ENCODE measurements at places on chromosomes 12 and 14.

- no peak for DNase-seq
Observed at GRCh38 chr12:31999692-32000091, 40.5 kb downstream of the RESF1 start.

GRCh38 chr12:82461393-82461792 lies 103.1 kb downstream of the METTL25 start:
- DNase-seq, result no peak

DNA sequence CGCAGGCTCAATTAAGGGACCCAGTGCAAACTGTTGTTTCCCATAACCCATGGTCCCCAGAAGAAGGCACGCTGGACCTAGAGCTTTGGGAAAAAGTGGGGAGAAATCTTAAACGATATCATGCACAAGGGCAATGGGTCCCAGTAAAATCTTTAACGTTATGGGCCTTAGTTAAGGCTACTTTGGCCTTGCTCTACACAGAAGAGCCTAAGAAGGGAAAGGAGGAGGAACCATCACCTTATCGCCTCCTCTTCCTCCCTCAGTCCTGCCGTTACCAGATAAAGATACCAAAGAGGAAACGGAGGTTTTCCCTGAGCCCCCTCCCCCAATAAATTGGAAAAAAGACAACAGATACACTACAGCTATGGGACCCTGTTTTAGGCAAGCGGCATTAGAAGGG lies 116.9 kb downstream of the PPHLN1 start:
- DNase-seq, result no peak

GRCh38 chr12:101230547-101230946 lies 20.5 kb upstream of the SLC5A8 start:
- peak; percentile 79 for DNase-seq

DNA sequence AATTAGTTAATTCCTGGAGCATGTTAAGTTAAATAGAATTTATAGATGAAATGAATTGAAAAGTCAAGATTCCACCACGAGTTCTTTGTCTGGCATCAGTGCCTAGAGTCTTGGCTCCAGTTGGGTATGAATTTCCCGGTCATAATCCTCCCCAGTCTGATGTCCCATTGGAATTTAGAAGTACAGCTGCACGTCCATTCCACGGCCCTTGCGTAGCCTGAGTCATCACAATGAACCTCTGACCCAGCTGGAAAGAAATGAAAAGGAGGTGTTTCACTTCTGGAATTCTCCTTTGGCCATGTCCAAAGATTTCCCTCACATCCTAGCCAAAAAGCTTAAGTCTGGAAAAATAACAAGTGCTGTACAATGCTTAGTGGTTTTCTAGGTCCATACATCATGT lies 122.7 kb downstream of the KICS2 start:
- DNase-seq, result no peak

- peak; percentile 57 for DNase-seq
Observed at GRCh38 chr12:75289753-75290152, 40.4 kb downstream of the CAPS2 start.

GRCh38 chr12:25994901-25995625 lies 36.6 kb downstream of the RASSF8 start:
- no peak for DNase-seq

DNA sequence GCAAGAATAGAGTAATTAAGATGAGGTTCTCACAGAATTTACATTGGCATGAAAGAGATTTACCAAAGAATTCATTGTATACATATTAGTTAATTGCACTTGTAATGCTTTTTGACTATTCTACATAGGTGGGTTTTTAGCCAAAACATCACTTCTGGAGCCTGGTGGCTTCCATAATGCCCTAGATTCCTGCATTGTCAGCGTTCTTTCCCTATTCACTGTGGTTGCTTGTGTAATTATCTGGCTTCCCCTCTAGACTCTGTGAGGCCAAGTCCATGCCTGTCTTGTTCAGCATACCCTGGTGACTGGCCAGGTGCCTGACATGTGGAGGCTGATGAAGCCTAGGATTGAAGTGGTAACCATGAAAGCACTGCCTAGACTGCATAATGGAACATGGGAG lies 41.2 kb downstream of the TDP1 start:
- DNase-seq, result no peak

DNA sequence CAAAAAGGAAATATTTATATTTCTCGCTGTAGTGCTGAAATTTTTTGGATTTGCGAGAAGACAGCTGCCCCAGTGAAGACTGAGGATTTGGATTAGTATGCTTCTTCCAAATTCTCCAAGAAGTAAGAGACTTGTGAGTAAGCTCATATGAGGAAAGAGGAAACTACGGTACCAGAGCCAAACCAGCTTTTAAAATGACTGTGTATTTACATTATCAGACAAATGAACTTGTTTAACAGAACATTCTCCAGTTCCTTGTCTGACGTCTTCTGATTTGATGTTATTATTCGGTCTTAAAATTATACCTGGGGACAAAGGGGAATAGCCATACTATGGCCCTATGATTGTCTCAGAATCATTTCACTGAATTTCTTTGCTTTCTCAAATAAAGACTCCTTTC lies 8.0 kb downstream of the CLEC12B start:
- no peak for DNase-seq

DNA sequence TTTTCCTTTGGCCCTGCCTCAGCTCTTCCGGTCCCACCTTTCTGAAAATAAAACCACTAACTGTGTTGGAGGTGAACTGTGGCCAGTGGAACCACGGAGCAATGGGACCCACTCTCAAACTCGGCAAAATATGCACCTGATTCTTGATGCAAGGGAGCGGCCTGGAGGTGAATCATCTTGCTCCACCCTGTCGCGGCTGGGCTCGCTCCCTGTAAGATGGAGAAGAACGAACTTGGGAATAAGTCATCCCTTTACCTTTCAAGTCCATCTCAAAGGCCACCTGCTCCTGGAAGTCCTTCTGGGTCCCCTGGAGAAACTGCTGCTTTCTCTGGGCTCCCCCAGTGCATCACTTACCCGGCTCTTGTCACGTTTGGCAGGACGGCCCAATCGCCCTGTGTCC lies 309.9 kb downstream of the BCL11B start:
- no peak for DNase-seq

GRCh38 chr14:76984787-76985375 lies 43.6 kb downstream of the IRF2BPL start:
- no peak for DNase-seq

DNA sequence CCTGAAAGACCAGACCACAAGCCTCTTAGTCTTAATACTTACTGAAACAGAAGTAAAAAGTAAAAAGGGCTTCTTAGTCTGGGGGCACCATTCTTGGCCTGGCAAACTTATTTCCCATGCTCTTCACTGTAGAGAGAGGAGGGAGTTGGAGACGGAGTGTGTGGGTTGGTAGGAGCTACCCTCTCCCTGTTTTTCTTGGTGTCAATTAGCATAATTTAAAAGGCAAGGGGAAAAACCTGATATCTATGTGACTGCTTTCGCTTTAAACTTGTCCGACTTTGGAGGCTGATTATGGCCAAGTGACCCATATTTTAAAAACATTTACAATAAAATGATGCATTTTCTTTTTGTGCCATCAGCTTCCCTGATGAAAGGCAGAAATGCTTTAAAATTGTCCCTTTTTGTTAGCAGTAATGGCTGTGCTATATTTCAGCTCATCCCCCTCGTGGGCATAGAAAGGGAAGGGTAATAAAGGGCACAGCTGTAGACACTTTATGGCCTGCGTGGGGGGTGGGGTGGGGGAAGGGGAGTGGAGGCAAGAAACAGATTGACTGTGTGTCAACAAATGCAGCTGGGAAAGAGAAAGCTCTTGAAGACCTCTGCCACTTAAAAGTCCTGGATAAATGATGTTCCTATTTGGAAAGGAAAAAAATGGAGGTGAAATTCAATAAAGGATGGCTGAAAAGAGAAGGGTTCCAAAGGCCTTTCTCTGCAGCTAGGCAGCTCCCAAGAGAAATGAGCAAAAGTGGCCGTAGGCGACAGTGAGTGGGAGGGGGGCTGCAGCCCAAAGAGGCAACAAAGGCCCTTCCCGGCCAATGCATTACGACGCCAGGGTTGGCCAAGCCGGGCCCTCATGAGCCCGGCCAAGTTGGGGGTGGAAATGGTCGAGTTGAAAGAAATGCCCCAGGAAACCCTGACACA lies 57.5 kb upstream of the TMEM263 start:
- DNase-seq, result no peak

DNA sequence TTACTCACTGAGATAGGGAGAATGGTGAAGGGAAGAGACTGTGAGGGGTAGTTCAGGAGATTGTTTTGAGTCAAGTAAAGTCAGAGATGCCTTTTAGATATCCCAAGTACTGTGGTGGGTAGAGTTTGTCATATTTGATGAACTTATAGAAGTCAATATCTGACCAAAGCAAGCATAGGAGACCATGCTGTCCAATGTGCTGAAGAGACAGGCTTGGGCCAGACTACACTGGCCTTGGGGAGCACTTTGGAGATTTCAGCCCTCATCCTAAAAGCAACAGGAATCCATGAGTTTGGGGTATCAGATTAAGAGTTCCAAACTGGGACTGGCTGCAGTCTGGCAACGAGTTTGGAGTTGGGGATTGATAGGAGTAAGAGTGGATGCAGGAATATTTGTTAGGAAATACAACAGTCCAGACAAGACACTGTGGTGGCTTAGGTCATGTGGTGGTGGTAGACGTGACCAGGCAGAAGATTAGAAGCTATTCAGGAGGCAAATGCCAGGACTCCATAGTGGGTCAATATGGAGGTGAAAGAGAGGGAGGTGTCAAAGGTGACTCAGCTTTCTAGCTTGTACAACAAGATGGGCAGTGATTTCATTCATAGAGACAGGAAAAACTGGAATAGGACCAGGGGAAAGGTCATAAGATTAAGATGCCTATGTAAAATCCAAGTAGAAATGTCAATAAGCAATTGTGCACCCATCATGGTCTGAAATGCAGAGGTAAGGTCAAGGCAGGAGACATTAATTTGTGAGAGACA lies 81.9 kb downstream of the FAR2 start:
- DNase-seq, result no peak

- DNase-seq, result peak; percentile 16
Observed at GRCh38 chr14:70257526-70257925, 68.8 kb upstream of the SLC8A3 start.

DNA sequence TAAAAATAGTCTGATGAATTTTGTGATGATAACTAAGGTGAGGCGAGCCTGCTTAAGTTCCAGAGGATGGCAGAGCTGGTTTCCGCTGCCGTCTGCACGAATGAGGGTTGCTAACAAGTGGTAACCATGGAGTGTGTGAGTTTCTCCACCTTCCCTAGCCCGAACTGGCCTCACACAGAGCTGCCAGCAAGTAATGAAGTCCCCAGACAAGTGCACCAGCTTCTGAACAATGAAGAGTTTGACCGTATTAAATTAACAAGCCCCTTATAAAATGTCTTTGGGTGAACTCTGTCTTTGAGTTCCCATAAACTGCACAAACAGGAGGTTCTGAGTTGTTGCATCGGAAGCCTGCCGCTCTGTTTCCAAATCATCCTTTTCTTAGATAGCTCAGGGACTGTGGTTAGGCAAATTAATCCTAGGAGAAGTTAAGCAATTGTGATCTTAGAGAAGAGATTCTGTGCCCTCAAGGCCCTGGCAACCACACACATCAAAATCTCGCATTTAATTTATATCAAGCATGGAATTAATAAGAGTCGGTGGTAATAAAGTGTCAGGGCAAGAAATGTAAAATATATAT lies 274.1 kb upstream of the DAAM1 start:
- no peak for DNase-seq

GRCh38 chr14:69285661-69286255 lies 25.8 kb downstream of the GALNT16 start:
- no peak for DNase-seq

DNA sequence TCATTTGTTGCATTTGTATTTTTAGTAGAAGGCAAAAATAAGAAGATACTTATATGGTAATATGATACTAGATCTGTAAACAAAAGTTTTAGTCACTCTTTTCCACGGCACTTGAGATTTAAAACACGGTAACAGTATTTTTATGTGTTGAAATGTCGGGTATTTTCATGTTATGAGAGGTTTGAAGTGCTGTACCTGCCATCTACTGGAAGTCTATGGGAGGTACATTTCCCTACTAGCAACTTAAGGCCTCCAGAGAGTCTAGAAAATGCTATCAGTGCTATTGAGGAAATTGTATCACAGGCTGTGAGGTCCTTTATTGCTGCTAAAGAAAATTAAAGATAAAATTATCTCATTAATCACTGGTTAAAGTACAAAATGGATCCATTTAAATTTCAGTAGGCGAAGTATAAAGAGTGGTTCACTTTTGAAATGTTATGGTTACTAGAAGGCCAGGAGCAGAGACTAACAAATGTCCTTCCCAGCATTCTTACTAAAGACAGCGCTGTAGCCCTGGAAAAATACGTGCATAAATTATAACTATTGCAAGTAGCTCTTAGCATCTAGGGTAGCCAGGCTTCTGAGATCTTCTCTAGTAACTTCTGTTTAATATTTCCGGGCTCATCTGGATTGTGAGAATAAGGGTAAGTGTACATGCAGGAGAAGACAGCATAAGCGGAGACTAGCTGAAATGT lies 77.6 kb upstream of the PRKD1 start:
- peak; percentile 65 for DNase-seq

DNA sequence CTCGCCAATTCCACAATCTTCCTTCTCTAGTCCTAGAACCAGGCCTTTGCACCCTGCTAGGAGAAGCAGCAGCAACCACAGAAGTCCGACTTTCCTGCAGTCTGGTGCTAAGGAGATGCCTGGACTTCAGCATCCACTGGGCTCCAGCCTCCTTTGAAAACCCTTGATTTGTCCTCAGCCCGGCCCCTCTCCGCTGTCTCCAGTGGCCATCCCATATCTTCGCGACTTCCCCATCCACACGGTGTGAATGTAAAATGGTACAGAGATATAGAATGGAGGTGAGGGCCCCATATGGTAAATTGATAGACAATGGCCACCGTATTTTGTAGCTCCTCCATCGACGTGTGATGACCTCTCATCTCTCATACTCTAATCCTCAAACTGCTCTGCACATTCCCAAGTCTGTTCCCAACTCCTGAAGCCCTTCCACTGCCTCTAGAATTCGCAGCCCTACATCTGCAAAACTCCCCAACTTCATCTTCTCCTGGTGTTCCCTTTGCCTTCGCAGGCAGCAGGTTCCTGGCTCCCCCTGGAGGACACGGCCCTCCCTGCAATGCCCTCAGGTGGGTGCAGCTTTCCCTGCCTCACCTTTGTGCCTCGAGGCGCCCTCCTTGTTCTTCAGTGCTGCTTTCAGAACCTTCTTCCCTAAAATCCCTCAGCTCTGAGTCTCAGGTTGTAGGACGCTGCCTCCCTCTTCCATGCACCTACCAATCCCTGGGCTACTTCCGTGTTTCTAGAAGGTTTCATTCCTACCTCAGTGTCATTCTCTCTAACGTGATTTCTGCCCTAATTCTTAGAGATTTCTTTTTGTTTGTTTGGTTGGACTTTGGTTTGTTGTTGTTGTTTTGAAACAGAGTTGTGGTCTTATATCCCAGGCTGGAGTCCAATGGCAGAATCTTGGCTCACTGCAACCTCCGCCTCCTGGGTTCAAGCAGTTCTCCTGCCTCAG lies 36.7 kb downstream of the TMBIM6 start:
- peak; percentile 43 for DNase-seq

All from RKO (cell line).